ENCODE measurements at places on chromosomes 2 and 18.

- DNase-seq, result no peak
Observed at GRCh38 chr2:192828175-192828574, 633.4 kb upstream of the TMEFF2 start.

DNA sequence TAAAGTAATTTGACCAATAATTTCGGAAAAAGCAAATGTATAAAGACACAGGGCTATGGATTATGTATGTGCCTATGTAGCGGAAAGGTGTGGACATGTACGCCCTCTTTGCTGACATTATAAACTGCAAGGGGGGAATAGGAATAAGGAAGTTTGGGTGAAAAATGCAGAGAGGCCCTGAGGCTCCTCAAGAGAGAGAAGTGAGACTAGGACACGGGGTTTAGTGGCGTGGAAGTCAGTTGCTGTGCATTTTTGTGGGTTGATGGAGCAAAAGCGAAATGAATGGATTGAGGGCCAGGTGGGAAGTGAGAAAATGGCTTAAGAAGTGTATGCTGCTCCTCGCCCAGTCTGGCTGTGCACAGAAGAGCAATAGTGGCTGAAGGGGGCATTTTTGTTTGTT, 96.2 kb upstream of the B3GNT7 start:
- no peak for DNase-seq

- no peak for DNase-seq
Observed at GRCh38 chr2:224892574-224893204, 149.6 kb downstream of the DOCK10 start.

DNA sequence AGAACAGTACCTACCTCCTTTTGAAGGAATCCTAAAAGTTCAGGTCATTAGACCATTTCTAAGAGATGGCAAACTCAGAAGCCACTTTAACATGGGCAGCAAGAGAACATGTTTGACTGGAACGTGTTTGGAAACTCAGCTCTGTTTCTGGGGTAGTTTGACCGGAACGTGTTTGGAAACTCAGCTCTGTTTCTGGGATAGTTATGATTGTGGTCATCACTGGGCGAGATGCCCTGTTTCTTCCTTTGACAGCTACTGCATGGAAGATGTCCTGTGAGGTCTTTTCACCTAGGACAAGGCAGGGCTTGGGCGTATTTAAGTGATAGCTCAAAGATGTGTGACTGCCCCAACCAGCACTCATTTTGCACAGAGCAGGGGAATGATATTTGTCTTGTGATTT, 19.9 kb upstream of the SERPINB13 start:
- DNase-seq, result no peak

DNA sequence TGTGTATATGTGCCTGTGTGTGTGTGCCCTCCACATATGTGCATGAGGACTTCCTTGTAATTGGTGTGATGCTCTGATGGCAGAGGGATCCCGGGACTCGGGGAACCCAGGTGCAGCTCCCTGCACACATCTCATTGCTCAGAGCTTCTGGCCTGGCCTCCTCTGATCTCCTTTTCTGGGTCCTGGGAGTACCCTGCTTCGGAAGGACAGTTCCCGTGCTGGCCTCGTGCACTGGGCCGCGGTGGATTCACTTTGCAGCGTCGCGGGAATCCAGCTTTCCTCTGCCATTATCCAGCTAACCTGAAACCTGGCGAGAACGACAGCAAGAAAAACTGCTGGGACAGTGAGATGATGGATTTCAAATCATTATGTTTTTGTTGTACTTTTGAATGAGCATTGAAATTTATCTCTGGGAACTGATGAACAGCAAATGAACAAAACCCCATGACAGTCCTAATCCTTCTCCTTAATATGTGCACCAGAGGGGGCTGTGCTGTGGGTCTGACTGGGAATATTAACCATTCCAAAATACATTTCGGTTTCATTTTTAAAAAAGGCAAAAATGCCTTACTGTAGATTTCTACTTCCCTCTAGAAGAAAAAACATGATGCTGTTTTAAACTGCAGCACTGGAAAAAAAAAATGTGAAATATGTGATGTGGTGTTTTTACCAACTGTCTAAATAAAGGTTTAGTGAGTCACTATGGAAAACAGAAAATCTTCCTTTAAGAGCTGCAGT, 78.2 kb downstream of the PTGR3 start:
- no peak for DNase-seq

DNA sequence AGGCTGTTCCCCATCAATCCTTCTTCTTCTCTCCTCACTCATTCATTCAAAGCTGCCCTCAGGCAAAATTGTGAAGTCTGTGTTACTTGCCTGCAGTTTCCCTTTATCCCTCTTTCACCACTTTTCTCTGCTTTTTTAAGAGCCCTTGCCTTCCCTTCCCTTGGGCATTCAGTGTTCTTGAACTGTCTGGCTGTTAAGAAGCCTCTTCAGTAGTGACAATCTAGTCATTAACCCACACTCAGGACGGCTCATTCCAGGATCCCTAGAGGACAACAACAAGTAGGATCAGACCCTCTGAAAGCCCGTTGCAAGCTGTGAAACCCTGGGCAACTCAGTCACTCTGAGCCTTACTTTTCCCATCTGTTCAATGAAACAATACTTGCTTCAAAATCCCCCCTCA, 615.7 kb downstream of the EPHA4 start:
- DNase-seq, result no peak

- no peak for DNase-seq
Observed at GRCh38 chr18:12394428-12394827, 13.3 kb upstream of the PRELID3A start.

- no peak for DNase-seq
Observed at GRCh38 chr18:60200558-60200957, 172.0 kb downstream of the MC4R start.

GRCh38 chr2:49240608-49241007, 86.3 kb upstream of the FSHR start:
- DNase-seq, result no peak

DNA sequence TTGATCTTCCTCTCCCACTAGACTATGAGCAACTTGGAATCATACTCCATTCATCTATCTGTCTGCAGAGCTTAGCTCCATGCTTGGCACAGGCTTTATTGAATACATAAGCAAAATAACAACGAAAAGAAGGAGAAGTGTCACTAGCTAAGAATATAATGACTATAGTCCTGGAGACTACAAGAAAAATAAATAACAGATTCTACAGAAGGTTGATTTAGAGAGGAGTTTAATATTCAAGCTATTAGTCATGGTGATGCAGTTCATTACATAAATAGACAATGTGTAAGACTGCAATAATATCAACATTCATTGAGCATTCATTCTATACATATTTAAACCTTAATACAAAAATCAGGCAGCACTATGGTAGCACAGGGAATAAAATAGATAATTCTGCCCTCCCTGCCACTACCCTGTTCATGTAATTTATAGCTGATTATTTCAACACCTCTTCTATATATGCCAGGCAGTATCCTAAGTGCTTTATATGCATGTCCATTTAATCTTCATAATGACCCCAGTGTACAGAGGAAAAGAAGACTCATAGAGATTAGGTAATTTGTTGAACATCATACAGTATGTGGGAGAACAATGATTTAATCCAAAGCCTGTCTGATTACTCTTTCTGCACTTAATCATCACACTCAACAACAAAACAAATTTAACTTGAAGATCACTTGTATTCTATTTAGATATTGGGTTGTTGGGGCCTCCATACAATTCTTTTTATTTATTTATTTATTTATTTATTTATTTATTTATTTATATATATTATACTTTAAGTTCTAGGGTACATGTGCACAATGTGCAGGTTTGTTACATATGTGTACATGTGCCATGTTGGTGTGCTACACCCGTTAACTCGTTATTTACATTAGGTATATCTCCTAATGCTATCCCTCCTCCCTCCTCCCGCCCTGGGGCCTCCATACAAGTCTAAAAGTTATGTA, 165.3 kb downstream of the RNF152 start:
- no peak for DNase-seq

- no peak for DNase-seq
Observed at GRCh38 chr2:73259276-73259675, 25.0 kb downstream of the FBXO41 start.

- no peak for DNase-seq
Observed at GRCh38 chr2:75710220-75710576, 517 bp downstream of the GCFC2 start.

DNA sequence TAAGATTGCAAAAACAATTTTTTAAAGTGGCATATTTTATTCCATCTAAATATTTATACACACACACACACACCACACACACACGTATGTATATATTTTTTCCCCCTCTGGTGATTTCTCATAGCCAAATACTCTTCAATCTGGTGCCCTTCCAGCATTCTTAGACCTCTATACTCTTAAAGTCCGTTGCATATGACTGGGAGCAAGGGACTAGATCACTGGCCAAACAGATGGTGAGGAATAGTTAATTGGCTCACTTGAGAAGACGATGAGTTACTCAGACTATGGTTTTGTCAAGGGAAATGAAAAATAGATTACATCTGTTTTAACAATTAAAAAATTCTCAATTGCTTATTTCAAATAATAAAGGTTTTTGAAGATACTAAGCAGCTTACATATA, 512.5 kb upstream of the LRRTM4 start:
- no peak for DNase-seq

Measured in T1000 (cell line).